ENCODE measurements at places on chromosomes 1 and 21. TPM values are rescaled to one million over a fixed set of nuclear protein-coding genes. Genes with fewer than 3 reads are reported as not detected.

- H3K27me3 ChIP-seq: no peaks in the 10 kb centered on the region
- H3K36me3 ChIP-seq: no peaks in the 10 kb centered on the region
- no peak overlapping the region for H3K4me3 ChIP-seq
- H3K27ac ChIP-seq: no peak overlapping the region
These were observed 10.9 kb downstream of the VAV3 start for GRCh38 chr1:107954126-107954525.

DNA sequence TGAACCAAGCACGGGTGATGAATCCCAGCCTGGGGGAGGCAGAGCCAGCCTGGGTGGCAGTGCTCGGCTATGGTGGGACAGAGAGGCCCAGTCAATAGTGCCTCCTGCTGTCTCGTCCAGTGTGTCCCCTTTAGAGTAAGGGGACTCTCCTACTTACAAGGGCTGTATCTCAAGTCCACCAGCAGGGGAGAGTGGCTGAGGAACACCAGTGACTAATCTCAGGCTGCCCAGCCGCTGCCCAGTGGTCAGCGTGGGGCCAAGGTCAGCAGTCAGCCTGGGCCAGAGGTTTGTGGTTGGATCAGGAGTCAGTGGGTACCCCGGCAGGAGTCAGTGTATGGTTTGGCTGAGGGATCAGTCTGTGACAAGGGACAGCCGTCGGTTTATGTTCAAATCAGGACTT lies 109.2 kb upstream of the RUNX3 start:
- no peaks in the 10 kb centered on the region for H3K27me3 ChIP-seq
- no peaks in the 10 kb centered on the region for H3K4me1 ChIP-seq
- no peak overlapping the region for H3K4me3 ChIP-seq
- no peaks in the 10 kb centered on the region for H3K36me3 ChIP-seq
- DNase-seq: no peak

DNA sequence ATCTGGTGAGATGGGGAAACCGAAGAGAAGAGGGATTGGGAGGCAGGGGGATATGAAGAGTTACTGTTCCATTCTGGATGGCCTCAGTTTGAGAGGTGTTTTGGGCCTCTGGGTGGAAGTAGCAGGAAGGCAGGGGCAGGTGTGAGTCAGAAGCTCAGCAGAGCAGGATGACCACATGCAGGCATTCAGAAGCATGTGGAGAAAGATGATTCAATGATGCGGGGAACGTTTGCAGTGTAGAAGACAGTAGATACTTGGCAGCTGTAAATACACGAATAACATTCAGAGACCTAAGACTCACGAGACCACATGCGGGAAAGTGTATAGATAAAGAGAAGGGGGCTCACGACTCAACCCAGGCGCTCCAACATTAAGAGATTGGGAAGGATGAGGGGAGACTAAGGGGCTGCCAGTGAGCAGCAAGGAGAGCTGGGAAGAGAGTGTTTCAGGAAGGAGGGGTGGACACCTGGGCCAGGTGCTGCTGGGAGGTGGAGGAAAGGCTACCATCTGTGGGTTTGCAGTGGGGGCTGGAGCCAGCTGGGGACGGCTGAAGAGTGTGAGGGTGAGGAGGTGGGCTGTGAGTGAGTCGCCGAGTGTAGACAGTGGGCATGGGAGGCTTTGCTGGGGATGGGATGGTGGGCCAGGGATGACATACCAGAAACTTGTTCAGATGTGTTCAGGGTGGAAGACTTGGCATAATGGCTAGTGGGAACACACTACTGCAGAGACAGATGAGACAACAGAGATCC lies 5.8 kb upstream of the EPS8L3 start:
- H3K36me3 ChIP-seq: no peaks in the 10 kb centered on the region
- DNase-seq: no peak
- H3K27me3 ChIP-seq: no peaks in the 10 kb centered on the region
- no peak overlapping the region for H3K4me3 ChIP-seq
- no peaks in the 10 kb centered on the region for H3K4me1 ChIP-seq

GRCh38 chr1:25098717-25099116 lies 133.6 kb downstream of the SYF2 start:
- no peak overlapping the region for H3K4me3 ChIP-seq
- H3K36me3 ChIP-seq: no peaks in the 10 kb centered on the region
- H3K27me3 ChIP-seq: no peaks in the 10 kb centered on the region

The CD1D gene
- total RNA-seq: 1.3 TPM

The CADM3 gene
- total RNA-seq: 5.6 TPM

DNA sequence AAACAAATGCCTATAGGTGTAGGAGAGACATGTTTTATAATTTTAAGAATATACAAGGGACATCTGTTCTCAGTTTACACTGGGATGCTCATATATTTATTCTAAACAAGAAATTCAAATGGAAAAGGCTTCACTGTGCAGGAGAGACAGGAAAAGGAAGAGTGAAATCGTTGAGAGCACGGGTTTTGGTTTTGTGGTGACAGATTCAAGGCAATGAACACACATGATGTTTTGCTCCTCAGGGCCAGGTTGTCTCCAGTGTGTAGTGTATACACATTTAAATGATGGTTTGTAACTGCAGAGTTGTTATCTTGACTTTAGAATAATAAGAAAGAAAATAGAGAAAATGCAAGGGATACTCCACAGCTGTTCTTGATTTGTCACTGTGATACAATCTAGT lies 73.7 kb downstream of the S1PR1 start:
- H3K4me1 ChIP-seq: peaks cover 3% of the 10 kb centered on the region
- H3K4me3 ChIP-seq: no peak overlapping the region
- no peaks in the 10 kb centered on the region for H3K27me3 ChIP-seq
- DNase-seq: no peak

Measured in H9 (cell line).